ENCODE measurements at places on chromosomes 11 and 22. TPM values are rescaled to one million over a fixed set of nuclear protein-coding genes. Genes with fewer than 3 reads are reported as not detected.

Gene NXPE1
- not detected for polyA plus RNA-seq

DNA sequence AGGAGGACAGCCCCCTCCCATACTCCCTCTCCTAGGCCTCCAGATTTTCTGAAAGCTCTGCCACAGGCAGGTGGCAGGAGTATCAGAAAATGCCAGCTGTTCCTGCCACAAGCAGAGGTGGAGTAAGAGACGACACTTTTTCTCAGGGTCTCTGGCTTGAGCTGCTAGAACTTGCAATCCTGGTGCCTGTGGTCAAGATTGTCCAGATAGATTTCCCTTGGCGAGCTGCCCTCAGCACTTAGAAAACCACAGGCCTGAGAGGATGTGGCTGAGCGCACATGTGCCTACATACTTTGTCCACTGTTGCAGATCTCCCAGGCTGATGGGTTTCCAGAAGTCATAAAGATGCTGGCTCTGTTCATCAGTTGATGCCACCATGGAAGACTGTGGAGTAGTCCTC, 65.7 kb upstream of the NAV2 start:
- no peak for DNase-seq

Gene MYO18B
- polyA plus RNA-seq, result not detected

Gene LMO1
- polyA plus RNA-seq, result not detected

Gene PNPLA3
- 3.4 TPM for polyA plus RNA-seq

- peak; percentile 41 for DNase-seq
Measured at GRCh38 chr11:4543561-4543960, 1.4 kb upstream of the OR52M1 start.

- no peak for DNase-seq
Measured at GRCh38 chr11:92137747-92138146, 86.9 kb upstream of the FAT3 start.

DNA sequence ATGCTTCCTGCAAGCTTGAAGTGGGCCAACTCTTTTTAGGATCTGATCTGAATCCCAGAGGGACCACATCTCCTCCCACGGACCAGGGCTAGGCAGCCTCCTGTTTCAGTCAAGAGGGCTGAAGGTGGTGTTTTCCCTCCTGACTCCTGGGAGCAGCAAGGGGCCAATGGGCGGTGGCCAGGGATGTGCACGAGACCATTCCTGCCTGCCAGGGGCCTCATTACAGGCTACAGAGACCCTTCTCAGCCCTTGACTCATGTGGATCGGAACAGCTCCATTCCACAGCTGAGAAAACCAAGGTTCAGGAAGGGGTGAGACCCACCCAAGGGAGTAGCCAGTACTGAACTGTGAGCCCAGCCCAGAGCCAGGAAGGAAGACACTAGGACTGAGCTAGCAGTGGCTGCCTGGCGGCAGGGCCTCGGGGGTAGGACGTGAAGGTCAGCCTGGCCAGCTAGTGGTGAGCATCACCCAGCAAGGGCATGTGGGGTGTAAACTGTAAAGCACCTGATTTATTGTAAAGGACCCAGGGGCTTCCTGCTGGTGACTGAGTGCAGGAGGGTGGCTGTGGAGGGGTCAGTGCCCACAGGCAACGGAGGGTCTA, 3.4 kb upstream of the P2RY6 start:
- no peak for DNase-seq

DNA sequence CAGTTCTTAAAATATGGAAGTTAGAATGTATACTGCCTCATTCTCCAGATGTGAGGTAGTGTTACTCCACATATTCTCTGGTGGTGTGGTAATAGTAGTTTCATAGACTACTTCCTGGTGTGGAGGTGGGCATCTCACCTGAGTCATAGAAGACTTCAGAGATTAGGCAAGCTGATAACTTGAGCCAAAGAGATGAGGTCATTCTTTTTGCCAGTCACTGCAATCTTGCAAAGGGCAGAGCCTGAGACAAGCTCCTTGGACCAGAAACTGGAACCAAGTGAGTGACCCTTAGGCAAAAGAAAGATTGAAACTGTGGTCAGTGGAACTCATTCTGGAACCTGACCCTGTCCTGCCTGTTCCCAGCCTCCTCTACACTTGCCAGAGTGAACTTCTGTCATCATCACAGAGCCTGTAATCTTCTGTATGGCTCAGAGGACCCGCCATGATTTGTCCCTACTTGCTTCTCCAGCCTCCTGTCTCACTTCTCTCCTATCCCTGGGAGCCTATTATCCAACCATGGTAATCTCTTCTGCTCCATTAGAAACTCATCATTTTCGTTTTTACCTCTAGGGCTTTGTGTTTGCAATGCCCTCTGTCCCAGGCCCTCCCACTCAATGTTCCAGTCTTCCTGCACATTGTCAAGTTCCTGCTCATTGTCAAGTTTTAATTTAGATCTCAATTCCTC, 10.6 kb upstream of the CCDC83 start:
- peak; percentile 89 for DNase-seq

Measured in foreskin keratinocyte (primary cell).